Activated naive CD8-positive, alpha-beta T cell treated with anti-CD3 and anti-CD28 coated beads, Interleukin-2, amount 10 ng/mL, durations not matched to agents 7 days and 5 days (primary cell): ENCODE measurements at places on chromosomes 7 and 10. TPM values are rescaled to one million over a fixed set of nuclear protein-coding genes. Genes with fewer than 3 reads are reported as not detected.

The KIF11 gene
- 55.2 TPM for total RNA-seq

The SEMA3D gene
- not detected for total RNA-seq

The CHRM2 gene
- not detected for total RNA-seq

The SNX10 gene
- 31.0 TPM for total RNA-seq

The UNC5B gene
- 0.03 TPM for total RNA-seq

The ENTPD1 gene
- 10.9 TPM for total RNA-seq

The CDK14 gene
- total RNA-seq = 0.94 TPM

The GDF2 gene
- total RNA-seq = not detected

The GJD4 gene
- total RNA-seq = not detected

The FLNC gene
- not detected for total RNA-seq

The IRF5 gene
- 8.2 TPM for total RNA-seq

The ZNF485 gene
- total RNA-seq = 6.5 TPM

The RNLS gene
- 3.5 TPM for total RNA-seq

The AKR1C8 gene
- total RNA-seq = 0.48 TPM

The OR2A42 gene
- total RNA-seq = not detected

The ABCB1 gene
- 30.8 TPM for total RNA-seq

The PPA1 gene
- total RNA-seq = 107 TPM

The PITX3 gene
- total RNA-seq = not detected

The UPK3BL1 gene
- total RNA-seq = 44.5 TPM

The MEOX2 gene
- total RNA-seq = not detected

The WEE2 gene
- total RNA-seq = not detected

The GNGT1 gene
- total RNA-seq = not detected

The ADAMTS14 gene
- total RNA-seq = not detected

The PCDH15 gene
- not detected for total RNA-seq

The CCL24 gene
- not detected for total RNA-seq

The CDC14C gene
- not detected for total RNA-seq

The OR6B1 gene
- not detected for total RNA-seq

The INPP5A gene
- total RNA-seq = 14.1 TPM
